ENCODE measurements at places on chromosomes 6 and 20.
A peak's percentile ranks its signal among the peaks of the same experiment; 100 is the strongest.

DNA sequence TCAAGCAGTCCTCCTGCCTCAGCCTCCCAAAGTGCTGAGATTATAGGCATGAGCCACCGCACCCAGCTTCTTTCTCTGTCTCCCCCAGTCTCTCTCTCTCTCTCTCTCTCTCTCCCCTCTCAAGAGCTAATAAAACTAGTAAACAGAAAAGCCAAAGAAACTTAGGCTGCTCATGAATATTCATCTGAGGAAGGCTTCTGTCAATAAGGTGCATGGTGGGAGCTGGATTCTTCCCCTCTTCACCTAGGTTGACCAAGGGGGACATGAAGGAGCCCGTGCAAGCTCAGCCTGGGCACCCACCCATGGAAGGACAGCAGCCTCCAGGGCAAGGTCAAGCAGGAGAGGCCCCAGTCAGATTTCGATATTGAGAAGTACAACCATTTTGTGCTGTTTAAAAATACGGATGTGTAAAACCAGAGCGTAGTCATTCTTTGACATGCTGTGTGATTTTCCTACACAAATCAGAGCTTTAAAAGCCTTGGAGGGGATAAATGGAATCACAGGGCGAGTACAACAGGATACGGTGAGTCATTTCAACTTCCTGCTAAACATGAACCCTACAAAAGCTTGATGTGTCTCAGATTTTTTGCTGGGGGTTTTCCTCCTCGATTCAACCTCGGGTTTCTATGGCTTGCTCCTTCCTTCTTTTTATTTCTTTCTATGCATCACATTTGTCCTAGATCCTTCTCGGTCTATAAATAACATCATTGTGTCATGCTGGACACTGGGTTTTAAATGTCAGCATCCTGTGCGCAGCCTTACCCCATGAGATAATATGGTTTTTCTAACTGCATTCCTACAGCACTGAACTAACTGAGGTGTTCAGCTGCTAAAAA, 368.9 kb upstream of the JARID2 start:
- no peak for DNase-seq

- no peak for DNase-seq
Observed at GRCh38 chr20:57658447-57658832, 38.2 kb upstream of the ZBP1 start.

- no peak for DNase-seq
Observed at GRCh38 chr6:157481189-157481864, 100.3 kb downstream of the ZDHHC14 start.

GRCh38 chr6:35640017-35640664, 48.6 kb downstream of the FKBP5 start:
- no peak for DNase-seq

GRCh38 chr6:36547646-36548400, 544 bp upstream of the STK38 start:
- no peak for DNase-seq

DNA sequence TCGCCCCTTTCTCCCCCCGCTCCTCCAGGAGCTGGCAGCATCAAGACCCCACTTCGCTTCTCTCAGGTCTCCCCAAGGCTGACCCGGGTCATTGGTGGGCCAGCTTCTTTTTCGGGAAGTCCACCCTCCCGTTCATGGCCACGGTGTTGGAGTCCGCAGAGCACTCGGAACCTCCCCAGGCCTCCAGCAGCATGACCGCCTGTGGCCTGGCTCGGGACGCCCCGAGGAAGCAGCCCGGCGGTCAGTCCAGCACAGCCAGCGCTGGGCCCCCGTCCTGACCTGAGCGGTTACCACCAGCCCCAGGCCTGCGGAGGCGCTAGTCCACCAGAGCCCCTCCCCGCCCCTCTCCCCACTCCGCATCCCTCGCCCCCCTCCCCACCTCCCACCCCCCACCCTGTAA, 1.0 kb downstream of the PPDPF start:
- DNase-seq = no peak

DNA sequence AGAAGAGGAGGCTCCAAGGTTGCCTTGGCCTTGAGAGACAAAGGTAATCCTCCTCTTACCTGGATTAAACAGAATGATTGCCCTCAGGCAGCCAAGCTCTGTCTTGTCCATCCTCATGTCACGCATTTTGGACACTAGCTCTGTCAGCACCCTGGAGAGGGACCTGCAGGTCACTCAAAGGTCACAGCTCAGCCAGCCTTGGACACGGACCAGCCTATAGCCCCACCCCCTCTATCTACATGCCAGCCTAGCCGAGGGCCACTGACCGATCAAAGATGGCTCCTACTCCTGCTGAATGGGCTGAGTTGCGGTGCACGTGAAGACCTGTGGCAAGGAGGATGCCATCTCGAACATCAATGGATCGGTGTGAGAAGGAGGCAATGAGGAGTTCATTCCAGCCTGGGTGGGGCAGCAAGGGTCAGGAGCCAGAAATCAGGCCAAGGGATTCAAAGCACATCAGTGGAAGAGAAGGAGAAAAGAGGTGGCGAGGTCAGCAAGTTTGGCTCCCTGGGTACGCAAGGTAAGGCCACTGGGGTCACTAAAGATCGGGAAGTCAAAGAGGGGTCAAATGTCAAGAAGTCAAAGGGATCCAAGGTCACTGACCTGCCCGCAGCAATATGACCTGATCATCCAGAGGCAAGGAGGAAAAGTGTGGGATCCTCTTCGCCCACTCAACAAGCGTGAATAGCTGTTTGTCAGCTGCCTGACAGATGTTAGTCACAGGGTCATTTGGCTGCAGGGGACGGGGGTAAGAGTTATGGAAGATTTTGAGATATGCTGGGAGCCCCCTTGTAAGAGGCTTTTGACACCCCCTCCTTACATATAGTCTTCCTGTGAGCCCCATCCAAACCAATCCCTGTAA, 3.3 kb upstream of the COL11A2 start:
- no peak for DNase-seq

- DNase-seq = no peak
Observed at GRCh38 chr6:12576389-12576788, 140.2 kb upstream of the PHACTR1 start.

- no peak for DNase-seq
Observed at GRCh38 chr6:145929037-145929633, 35.0 kb downstream of the SHPRH start.

GRCh38 chr20:47362361-47363219, 6.1 kb upstream of the ZMYND8 start:
- no peak for DNase-seq

GRCh38 chr20:45593498-45593897, 14.4 kb upstream of the WFDC8 start:
- DNase-seq = no peak

DNA sequence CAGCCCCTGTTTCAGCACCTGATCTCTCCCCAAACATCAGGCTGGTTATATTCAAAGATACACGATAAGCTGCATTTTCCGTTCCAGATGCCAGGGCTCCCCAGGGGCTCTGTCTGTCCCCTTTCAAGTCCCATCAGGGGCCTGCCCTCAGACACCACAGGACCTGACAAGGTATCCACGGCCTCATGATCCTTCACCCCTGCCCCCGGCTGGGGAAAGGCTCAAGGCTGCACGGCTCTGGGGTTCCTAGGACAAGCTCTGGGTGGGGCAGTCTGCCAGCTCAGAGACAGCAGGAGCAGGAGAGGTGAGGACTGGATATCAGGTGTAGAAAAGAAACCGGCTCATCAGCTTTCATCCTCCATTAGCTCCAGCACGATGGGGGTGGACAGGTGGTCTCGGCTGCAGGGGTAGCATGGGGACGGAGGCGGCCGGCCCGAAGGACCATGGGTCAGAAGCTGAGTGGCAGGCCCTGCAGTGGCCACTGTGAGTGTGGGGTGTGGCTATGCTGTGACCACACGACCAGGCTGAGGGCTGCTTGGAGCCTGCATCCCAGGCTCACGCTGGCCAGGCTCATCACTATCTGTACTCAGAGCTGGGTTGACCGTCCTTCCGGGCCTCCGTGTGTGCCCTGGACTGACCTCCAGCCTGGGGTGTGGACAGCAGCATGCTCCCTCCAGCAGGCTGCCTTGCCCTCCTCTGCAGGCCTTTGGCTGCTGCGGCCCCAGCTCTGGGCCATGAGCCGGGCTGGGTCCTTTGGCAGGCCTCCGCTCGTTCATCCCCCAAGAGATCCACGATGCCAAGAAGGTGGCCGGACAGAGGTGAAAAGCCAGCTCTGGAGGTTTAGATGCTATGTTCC, 386.2 kb downstream of the THBS2 start:
- DNase-seq = no peak

GRCh38 chr6:110185879-110186278, 5.7 kb downstream of the CDC40 start:
- DNase-seq = no peak

DNA sequence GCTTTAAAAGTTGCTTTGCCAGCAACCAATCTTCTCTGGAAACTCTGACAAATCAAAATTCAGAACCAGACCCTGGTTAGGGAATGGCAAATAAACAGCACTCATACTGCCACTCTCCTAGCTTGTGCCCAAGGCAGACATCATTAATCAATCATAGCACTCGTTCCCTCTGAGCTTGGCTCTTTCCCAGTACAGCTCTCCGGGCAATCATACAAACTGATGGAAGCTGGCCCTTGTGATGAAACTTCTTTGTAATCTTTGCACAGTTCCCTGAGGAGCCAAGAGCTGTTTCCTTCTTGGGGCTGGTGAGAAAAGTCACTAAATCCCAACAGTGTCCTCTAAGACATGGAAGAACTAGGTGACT, 34.7 kb downstream of the KIAA1755 start:
- DNase-seq = no peak

GRCh38 chr6:13762611-13763441, 51.2 kb upstream of the RANBP9 start:
- no peak for DNase-seq

- no peak for DNase-seq
Observed at GRCh38 chr6:131652472-131652871, 15.4 kb downstream of the ENPP3 start.

- DNase-seq = peak; percentile 86
Observed at GRCh38 chr6:32868257-32868788, 14.3 kb downstream of the PSMB9 start.

- no peak for DNase-seq
Observed at GRCh38 chr20:19794941-19795340, 36.9 kb downstream of the RIN2 start.

GRCh38 chr20:58832457-58832856, 18.2 kb downstream of the GNAS-AS1 start:
- no peak for DNase-seq

DNA sequence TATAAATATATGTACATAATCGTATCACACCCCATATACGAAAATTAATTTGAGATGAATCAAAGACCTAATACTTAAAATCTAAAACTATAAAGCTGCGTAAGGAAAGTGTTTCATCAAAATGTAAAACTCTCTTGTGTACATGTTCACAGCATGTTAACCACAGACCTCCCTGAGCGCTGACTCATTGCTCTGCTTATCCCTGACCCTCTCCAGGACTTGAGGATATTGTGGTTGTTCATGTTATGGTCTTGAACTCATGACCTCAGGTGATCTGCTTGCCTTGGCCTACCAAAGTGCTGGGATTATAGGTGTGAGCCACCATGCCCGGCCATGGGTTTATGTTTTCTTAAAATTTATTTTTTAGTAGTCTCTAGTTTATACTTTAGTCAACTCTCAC, 14.2 kb downstream of the FAM83B start:
- DNase-seq = no peak

GRCh38 chr6:41505122-41506049, 40.8 kb upstream of the FOXP4 start:
- no peak for DNase-seq

DNA sequence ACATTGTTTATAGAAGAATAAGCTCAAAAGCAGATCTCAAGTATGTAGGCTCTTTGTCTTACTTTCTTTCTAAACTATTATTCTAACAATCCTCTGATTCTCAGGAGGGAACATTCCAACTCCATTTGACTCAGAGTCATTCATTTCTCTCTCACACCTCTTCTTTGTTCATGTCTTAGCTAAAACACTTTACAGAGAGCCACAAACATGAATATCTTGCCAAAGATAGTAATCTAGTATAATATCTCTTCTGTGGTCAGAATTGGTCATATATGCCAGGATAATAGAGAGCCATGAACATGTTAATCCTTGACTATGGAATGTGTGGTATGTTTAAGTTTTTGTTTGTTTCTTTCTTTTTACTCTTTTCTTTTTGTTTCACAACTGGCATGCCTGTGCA, 456.0 kb upstream of the PTCHD4 start:
- DNase-seq = no peak

- no peak for DNase-seq
Observed at GRCh38 chr6:84150705-84151104, 76.7 kb downstream of the CEP162 start.

- peak; percentile 28 for DNase-seq
Observed at GRCh38 chr6:29553268-29554057, 6.1 kb downstream of the UBD start.

DNA sequence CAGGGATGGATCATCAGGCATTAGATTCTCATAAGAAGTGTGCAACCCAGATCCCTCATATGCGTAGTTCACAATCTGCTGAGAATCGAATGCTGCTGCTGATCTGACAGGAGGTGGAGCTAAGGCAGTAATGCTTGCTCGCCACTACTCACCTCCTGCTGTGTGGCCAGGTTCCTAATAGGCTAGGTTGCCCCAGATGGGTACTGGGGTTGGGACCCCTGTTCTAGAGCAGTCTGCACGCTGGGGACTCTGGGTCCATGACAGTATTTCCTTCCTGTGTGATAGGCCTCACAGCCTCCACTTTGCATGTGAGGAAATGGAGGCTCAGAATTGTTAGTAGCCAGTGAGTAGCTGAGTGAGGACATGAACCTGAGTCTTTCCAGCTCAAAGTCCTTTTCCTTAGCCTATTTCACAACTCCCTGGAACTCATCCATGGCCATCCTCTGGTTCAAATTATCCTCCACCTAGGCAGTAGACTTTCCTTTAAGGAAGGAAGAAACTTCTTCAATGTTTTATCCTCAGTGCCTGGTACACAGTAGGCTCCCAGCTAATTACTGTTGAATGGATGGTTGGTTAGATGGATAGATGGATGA, 117.2 kb downstream of the SYCP2 start:
- DNase-seq = no peak

DNA sequence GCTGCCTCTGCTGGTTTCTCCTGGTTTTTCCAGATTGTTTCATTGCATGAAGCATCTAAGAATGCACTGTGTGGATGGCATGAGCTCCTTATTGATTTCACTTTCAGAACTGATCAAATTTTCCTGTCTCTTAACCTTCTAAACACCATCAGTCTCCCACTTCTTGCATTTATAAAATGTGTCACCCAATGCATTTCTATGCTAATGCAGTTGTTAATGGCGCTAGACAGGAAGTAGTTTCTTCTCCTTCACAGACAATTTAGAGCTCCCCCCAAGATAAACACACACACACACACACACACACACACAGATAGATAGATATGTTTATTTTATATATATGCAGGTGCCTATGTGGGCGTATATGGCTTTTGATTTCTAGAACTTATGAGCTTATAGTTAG, 45.6 kb upstream of the FOXA2 start:
- DNase-seq = no peak

GRCh38 chr6:110617057-110617456, 140.6 kb upstream of the SLC22A16 start:
- no peak for DNase-seq

GRCh38 chr20:46808565-46808964, 86.1 kb upstream of the EYA2 start:
- DNase-seq = no peak

Measured in T-cell (primary cell).